NCI-H1092 (cell line): ENCODE measurements at places on chromosomes 4 and X.

DNA sequence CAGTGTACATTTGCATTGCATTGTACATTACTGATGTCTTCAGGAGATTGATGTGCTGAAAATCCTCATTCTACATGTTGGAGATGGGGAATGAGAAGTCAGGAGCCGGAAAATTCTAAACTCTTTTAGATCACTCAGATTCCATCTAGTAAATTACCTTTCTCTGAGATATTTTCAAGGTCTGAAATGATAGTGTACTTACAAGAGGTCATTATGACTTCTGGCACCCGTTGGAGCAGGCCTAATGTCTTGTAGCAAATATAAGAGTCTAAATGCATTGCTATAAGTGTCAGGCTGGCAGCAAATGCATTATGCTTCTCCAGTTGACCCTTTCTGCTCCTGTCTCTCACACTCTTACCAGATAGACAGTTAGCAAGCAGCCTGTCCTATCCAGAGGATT is 692.8 kb downstream of the GRID2 start:
- DNase-seq: no peak

DNA sequence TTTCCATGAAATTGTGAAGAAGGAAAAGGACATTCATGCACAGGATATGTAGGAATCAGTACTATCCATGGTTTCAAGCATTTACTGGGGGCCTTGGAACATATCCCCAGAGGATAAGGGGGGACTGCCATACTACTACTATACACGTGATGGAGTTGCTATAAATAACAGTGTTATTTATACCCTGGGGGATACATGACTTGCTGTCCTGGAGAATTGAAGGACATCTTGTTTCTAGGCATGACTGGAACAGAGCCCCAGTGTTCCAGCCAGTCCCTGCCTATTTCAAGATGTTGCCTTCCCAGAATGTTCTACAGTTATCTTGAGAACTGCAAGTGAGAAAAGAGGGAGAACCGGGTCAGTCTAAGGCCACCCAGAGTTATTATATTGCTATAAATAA is 39.6 kb upstream of the ZNF81 start:
- no peak for DNase-seq

- no peak for DNase-seq
These were observed 29.1 kb upstream of the GRSF1 start for GRCh38 chr4:70868778-70869177.

GRCh38 chr4:138910914-138911336 is 104.7 kb upstream of the NOCT start:
- DNase-seq: peak; percentile 96
